ENCODE measurements at places on chromosomes 1 and 21.
A peak's percentile ranks its signal among the peaks of the same experiment; 100 is the strongest.

- no peak for DNase-seq
These were observed at the start of gene MPL for GRCh38 chr1:43337588-43337987. Gene MPL (plus strand): TSS chr1:43337818. CDS start chr1:43337849, 31 bp downstream.

DNA sequence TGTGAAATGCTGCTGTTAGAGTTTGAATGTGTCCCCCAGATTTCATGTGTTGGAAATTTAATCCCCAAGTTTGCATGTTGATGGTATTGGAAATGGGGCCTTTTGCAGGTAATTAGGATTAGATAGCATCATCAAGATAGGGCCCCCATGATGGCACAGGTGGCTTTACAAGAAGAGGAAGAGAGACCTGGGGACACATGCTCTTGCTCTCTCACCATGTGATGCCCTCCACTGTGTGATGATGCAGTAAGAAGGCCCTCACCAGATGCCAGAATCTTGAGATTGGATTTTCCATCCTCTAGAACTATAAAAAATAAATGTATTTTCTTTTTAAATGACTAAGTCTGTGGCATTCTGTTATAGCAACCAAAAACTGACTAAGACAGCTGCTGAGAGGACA lies 57.0 kb upstream of the NEK7 start:
- DNase-seq = no peak

- DNase-seq = no peak
These were observed 26.1 kb downstream of the FABP3 start for GRCh38 chr1:31346785-31347184.

- DNase-seq = no peak
These were observed 103.5 kb upstream of the IRF2BP2 start for GRCh38 chr1:234713440-234713839.

GRCh38 chr1:172944931-172945330 lies 105.8 kb downstream of the TNFSF18 start:
- no peak for DNase-seq

GRCh38 chr1:180916771-180917170 lies 4.1 kb downstream of the KIAA1614 start:
- DNase-seq = peak; percentile 15

- peak; percentile 45 for DNase-seq
These were observed 25.1 kb downstream of the C2CD2 start for GRCh38 chr21:41928621-41929220.

DNA sequence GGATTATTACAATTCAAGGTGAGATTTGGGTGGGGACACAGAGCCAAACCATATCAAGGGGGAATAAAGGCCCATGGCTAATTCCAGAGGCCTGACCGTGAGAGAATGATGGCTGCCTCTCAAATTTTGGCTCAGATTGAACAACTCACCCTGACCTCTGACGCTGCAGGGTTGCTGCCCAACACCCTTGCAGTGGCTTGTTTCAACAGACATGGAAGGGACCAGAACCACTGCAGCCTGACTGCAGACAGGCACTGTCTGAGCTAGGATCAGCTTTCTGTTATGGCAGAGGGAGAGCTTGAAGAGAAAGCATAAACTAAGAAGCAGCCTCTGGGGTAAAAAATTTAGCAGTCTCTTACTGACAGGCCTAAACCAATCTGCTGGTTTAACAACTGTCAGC lies 90.2 kb upstream of the GADD45A start:
- no peak for DNase-seq

GRCh38 chr1:93695411-93696005 lies 13.9 kb upstream of the BCAR3 start:
- no peak for DNase-seq

DNA sequence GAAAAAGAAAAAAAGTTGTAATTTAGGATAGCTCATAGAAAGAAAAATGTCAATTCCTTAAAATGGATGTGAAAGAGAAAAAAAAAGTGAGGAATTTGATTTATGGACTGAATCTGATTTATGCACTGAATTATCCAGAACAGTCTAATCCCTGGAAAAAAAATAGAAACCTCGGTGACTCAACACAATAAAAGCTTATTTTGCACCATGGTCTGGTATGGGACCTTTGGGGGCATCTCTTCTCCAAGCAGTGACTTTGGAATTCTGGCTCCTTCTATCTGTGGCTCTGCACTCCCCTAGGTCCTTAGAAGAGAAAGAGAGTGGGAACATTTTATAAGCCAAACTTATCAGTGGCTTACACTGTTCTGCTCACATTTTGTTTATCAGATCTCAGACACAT lies 471.7 kb upstream of the B3GALT2 start:
- DNase-seq = no peak

DNA sequence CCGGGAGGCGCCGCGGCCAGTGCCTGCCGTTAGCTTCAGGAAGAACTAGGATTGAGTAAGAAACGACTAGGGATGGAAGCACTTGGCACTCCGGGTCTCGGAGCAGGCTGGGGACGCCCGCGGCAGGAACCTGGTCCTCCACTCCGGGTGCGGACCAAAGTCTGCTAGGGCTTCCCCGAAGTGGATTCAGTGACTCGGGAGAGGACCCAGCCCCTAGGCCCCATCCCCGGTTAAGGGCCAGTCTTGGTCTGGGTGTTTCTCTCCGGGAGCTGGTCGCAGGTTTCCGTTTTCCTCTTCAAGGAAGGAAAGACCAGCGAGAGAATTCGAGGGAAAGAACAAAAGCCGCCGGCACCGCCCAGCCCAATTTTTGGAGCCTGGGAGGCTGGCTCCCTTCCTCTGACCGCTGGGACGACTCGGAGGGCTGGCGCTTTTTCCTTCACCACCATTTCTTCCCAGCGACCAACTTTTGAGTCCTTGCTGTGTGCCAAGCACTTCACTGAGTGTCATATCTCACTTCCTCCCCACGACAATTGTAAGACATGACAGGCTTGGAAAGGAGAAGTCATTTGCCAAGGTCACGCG lies 16.8 kb upstream of the STMN1 start:
- peak; percentile 18 for DNase-seq

GRCh38 chr21:38254970-38255369 lies 1.8 kb upstream of the KCNJ15 start:
- no peak for DNase-seq

Measured in CD4-positive, alpha-beta T cell treated with Interleukin-15 for 1 hour (primary cell).